ENCODE measurements at places on chromosomes 3 and 15. TPM values are rescaled to one million over a fixed set of nuclear protein-coding genes. Genes with fewer than 3 reads are reported as not detected.

TEX9 gene
- polyA plus RNA-seq: 1.9 TPM

BCL2A1 gene
- polyA plus RNA-seq: 0.25 TPM

SMCO1 gene
- polyA plus RNA-seq: 1.8 TPM

GRCh38 chr15:82540984-82541431, 751 bp upstream of the RPS17 start:
- peak; percentile 32 for DNase-seq

DNA sequence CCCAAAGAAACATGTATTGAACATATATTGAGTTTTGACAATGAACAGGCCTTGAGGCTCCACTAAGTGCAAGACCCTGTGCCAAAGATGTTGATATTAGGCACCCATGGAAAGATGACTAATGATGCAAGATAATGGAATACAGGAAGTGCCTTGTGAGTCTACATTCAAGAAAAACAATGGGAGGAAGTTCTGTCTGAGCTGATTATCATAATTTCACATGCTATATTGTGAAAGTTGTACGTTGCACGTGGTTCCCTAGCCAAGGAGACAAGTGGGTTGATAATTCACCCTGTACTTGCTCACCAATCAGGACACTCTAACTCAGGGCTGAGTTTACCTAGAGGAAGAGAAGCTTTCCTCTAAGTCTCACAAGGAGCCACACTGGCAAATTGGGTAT, 186.9 kb upstream of the STAC start:
- peak; percentile 37 for DNase-seq

- peak; percentile 89 for DNase-seq
Measured at GRCh38 chr15:73683777-73684580, at the start of gene CD276. Gene CD276, plus strand, starts transcription at chr15:73684383. Its CDS starts 15,257 bp downstream, at chr15:73699640.

GRCh38 chr3:10697918-10698317, 118.1 kb upstream of the SLC6A11 start:
- DNase-seq: no peak

GRCh38 chr15:22257047-22258008, 177.0 kb downstream of the OR4M2 start:
- no peak for DNase-seq

DNA sequence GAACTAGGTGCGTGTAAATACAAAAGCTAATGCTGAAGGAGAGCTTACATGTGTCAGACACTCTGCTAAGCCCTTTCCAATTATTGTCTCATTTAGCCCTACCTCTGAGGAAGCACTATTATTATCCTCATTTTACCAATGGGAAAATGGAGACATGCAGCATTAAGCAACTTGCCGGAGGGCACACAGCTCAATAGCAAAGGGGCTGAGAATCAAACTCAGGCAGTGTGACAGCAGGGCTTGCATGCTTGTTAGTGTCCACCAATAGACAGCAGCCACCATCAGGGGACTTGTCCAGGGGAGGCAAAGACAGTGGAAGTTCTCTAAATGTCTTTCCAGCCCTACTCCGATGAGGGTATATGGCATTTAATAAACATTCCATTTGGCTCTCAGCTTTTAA, 548.6 kb downstream of the MAGI1 start:
- no peak for DNase-seq

GRCh38 chr15:69435985-69436384, 16.6 kb upstream of the RPLP1 start:
- DNase-seq: no peak

- DNase-seq: no peak
Measured at GRCh38 chr15:26945046-26945445, 25.9 kb upstream of the GABRG3 start.

DNA sequence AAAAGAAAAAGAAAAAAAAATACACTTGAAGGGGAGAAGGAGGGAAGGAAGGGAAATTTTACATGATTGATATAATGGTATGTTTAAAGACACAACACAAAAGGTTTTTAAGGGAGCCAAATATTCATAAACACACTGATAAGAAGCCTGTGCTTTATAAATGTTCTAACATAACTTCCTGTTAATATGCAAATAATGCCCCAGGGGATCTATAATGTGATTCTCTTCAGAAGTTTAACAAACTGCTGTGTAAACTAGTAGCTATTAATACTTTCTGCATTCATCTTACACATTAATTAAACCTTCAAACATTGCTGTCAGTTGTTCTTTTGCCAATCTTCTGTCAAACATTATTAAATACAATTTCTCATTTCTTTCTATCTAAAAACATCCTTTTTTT, 231.6 kb downstream of the TJP1 start:
- no peak for DNase-seq

DNA sequence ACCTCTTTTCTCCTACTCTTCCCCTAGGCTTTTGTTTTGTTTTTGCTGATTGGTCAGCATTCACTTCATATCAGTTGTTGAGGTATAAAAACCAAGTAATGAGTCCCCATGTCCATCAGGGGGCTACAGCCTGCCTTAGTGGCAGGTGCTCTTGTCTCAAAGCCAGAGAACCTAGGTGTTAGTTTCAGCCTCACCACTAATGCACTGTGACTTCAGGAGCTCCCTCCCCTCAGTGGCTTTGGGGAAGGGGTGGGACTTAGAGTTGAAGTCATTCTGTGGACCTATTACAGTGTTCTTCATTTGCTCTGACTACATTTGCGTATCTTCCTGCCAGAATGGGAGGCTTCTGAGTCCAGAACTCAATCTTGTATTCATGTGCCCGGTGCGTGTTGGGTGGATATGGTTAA, 41.6 kb downstream of the NR2C2 start:
- no peak for DNase-seq

- no peak for DNase-seq
Measured at GRCh38 chr15:28178290-28178689, 79.2 kb upstream of the OCA2 start.

All from muscle of leg (tissue), 16 donors.